ENCODE measurements at places on chromosomes 7 and 10.

- no peak for DNase-seq
These were observed 87.5 kb downstream of the PARD3 start for GRCh38 chr10:34727595-34728033.

DNA sequence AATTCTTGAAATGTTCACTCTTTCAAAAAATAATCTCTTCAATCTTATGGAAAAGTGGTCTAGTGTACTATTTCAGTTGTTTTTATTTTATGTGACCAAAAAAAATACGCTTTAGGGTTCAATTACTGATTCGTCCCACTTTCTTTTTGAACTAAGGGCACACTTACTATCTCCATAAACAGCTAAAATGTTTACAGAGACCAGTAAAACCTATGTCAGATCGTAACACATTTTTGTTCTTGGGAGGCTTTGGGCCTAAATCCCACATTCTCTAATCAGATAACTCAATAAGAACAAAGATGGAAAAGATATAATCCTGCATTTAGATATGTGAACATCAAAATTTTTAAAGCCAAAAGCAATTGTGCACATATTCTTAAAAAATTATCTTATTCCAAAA lies 29.8 kb upstream of the EPC1 start:
- no peak for DNase-seq

DNA sequence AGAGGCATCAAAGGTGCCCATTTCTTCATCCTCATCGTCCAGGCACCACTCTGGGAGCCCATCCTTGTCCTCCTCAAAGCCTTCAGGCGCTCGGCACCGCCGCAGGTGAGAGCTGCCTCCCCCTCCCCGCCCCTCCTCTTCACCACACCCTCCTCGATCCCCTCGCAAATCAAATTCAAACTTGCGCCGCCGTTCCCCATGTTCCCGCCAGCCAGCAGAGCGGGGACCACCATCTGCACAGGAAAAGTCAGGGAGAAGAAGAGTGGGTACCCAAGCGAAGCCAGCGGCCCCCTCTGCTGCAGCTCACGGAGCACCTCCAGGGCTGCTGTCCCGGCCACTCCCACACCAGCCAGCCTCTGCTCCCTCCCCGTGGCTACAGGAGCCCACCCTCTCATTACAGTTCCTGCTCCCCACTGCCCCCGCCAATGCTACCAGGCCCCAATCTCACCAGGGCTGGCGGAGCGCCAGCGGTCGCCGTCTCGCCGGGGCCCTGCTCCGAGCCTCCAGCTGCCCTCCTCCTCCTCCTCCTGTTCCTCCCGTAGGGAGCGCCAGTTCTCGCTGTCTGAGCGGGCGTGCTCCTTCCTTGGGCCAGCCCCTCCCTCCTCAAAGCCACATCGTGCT lies 7.7 kb downstream of the GIGYF1 start:
- DNase-seq = no peak

GRCh38 chr7:35463176-35463700 lies 209.3 kb upstream of the TBX20 start:
- DNase-seq = no peak

- no peak for DNase-seq
These were observed 14.3 kb downstream of the ZC3HAV1 start for GRCh38 chr7:139095194-139095659.

GRCh38 chr10:17022896-17023295 lies 106.7 kb downstream of the CUBN start:
- DNase-seq = no peak

GRCh38 chr7:2622869-2623697 lies 8.7 kb upstream of the TTYH3 start:
- DNase-seq = no peak

DNA sequence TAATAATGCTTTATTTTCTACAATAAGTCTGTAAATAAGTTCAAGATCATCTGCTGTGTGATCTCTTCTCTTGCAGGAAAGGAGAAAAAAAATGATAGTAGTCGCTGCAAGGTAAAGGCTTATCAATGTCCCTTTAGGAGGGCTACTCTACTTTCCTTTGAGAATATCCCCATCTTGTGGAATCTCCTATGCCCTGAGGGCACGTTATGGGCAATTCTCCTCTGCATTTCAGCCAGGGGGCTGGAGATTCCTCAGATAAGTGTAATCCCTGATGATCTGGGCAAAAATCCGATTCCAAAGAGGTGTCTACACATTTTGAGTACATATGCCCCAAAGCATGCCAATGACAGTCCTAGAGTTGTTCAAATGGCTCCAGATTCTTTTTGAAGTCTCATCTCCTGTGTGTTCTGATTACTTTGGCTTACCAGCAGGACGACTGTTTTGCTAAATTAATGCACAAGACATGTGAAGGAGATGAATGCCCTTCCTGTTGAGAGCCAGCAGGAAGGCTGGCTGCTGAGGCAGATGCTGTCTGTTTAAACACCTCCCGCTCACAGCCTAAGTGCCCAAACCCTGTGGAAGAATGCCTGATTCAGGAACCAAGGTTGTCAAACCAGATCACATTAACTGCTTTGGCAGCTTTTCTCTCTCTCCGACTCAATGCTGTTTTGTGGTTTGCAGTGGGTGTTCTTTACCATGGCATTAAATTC lies 171.2 kb upstream of the COL1A2 start:
- DNase-seq = peak; percentile 9

GRCh38 chr10:70328967-70329366 lies 45.2 kb upstream of the NPFFR1 start:
- peak; percentile 85 for DNase-seq

GRCh38 chr7:102431617-102432298 lies 1.6 kb upstream of the ORAI2 start:
- DNase-seq = no peak

- DNase-seq = no peak
These were observed 49.6 kb upstream of the UBE3C start for GRCh38 chr7:157089100-157089610.

DNA sequence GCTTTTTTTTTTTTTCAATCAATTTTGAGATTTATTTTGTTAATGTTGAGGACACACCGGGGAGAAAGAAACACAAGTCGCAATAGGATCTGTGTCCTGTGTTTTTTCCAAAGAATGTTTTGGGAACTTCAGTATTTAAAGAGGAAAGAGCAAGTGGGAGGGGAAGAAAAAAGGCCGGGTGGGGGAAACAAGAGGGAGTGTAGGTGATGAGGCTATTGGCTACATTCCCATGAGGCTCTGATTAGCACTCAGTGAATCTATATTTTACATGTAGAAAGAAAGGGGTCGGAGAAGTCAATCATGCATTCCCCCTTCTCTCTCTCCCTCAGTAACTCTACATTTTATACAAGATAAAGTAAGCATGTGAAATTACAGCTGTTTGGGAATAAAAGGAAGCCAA lies 4.1 kb downstream of the ZNF680 start:
- DNase-seq = no peak

GRCh38 chr10:71383972-71384687 lies 12.6 kb upstream of the CDH23 start:
- peak; percentile 88 for DNase-seq

DNA sequence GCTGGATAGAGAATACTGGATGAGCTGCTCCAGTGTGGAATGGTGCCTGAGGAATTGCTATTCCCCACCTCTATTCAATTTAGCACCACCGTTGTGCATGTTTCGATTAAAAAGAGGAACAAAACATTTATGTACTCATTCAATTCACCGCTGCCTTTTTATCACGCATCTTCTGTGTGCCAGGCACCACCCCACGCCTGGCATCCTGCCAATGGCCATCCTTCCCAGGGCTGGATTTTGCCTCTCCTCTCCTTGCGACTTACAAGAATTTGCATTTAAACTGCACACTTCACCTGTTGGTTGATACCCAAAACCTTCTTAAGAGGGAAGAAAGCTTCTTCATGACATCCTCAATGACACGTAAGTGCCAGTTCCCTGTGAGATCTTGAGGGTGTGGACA lies 110.2 kb upstream of the DPP6 start:
- DNase-seq = no peak

GRCh38 chr7:143381427-143382125 lies 431 bp downstream of the ZYX start:
- no peak for DNase-seq

GRCh38 chr7:151900591-151900985 lies 23.7 kb upstream of the PRKAG2 start:
- no peak for DNase-seq

DNA sequence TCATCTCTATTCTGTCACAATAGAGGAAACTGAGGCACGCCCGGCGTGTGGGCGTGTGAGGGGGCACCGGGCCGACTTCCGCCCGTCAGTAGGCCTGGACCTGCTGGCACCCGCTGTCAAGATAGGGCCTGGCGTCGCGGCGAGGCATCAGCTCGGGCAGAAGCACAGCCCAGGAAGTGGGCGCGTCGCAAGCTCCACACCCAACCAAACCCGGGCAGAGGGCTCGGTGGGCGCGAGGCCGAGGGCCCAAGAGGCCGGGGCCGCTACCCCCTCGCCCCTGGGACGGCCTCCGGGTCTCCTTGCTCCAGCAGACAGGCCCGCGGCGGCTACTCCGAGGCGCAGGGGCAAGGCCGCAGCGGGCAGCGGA lies 91.2 kb downstream of the SPAG6 start:
- DNase-seq = no peak

GRCh38 chr7:1662101-1662500 lies 8.0 kb upstream of the ELFN1 start:
- DNase-seq = no peak

GRCh38 chr10:75845176-75845947 lies 413.9 kb downstream of the LRMDA start:
- no peak for DNase-seq

DNA sequence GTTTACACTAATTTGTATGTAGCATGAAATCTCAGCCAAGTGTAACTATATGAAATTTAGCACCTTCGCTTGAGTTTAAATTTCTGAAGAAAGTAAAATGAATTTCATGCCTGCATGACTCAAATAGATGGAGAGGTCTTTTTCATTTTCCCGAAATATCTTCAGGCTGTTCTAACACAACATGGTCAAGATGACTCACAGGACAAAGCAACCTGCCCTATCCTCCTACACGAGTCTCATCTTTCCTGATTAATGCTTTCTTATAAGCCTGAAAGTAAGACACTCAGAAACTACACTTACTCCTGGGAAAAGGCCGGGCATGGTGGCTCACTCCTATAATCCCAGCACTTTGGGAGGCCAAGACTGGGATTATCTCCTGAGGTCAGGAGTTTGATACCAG lies 41.2 kb downstream of the CH25H start:
- no peak for DNase-seq

DNA sequence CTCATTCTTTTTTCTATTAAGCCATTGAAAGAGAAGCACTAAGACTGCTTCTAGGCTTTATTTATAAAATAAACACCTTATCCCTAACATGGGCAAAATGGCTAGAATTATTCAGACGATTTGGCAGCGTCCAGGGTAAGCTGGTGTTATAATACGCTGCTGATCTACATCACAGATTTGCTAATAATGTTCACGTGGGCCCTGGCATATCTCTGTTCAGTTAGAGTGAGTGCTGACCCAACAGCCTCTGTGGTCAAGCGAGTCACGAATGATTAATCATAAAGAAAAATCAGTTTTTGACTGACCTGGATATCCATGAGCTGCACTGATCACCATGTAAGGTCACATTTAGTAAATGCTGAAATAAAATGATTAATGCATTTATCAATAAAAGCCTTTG lies 28.4 kb upstream of the CBLL1 start:
- peak; percentile 19 for DNase-seq

GRCh38 chr10:68334672-68335467 lies 2.1 kb upstream of the PBLD start:
- no peak for DNase-seq

DNA sequence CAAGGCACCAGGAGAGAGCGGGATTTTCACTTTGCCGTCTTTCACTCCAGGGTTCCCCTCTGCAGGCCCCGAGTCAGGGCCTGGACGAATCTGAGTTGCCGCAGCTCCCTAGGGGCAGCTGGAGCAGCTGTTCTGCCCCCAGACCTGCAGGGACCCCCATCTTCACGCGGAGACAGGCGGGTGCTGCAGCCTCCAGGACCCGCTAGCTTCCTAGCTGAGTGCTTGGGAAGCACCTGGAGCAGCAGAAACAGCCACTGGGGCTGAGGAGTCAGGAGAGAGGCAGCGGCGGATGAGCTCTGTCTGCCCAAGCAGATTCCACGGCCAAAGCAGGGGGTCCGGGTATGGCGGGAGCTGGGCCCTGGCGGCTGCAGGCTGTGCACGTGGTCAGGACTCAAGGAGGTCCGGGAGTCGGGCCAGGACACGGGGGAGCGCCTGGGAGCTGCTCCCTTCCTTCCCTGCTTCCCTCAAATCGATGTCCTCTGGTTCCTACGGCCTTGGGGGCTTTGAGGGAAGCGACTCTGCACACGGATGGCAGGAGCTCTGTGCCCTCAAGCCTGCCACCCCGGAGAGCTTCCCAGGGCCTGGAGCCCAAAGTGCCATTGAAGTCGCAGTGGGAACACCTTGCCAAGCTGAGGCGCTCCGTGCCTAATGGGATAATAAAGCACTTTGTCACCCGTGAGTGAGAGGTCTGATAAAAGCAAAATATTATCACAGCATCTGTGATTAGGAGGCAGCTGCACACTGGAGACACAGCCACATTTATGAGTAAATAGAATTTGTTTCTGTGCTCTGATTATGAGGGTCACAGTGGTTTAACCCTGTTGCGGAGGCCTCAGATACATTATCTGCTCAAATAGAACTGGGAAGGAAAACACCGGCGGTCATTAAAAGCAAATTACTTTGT lies 17.2 kb downstream of the MNX1 start:
- DNase-seq = no peak

- DNase-seq = no peak
These were observed 240.1 kb upstream of the PHYHIPL start for GRCh38 chr10:58936364-58936763.

DNA sequence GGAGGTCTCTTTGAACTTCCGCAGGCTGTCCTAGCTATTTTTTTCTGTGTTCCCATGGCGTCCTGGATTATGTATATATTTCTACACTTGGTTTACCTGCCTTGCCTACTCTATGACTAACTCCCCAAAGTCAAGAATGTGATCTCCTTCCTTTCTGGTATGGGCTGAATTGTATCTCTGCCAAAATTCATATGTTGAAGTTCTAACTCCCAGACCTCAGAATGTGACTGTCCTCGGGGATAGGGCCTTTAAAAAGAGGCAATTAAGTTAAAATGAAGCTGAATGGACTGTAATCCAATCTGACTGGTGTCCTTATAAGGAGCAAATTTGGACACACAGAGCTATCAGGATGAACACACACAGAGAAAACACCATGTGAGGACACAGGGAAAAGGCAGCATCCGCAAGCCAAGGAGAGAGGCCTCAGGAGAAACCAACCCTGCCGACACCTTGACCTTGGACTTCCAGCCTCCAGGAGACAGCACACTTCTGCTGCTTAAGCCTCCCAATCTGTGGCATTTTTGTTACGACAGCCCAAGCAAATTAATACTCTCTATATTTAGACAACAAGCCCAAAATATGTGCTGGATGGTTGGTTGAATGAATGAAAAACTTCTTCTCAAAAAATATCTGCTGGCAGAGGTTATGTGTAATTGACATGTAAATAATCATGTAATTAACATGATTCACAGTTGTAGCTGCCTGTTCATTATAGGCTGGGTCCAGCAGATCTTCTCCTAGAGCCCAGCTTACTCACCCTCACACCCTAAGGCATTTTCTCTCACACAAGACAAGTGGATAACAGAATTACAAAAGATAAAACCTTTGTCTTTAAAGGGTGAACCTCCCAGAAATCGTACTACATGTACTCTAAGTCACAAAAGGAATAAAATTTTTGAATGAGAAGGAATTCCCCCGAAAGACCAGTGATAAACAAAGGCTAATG lies 123.7 kb downstream of the CUBN start:
- DNase-seq = no peak

- no peak for DNase-seq
These were observed 208.1 kb downstream of the TCF7L2 start for GRCh38 chr10:113158183-113158582.

- DNase-seq = no peak
These were observed 512 bp downstream of the FAM24B start for GRCh38 chr10:122878799-122879338.

GRCh38 chr10:84173501-84173929 lies at the start of gene GPR15LG:
Gene GPR15LG, plus strand, starts transcription at chr10:84173801. Its CDS starts 51 bp downstream, at chr10:84173852.
- no peak for DNase-seq

Data from H54 (cell line).